ENCODE measurements at places on chromosomes 6 and 20. TPM values are rescaled to one million over a fixed set of nuclear protein-coding genes. Genes with fewer than 3 reads are reported as not detected.
A peak's percentile ranks its signal among the peaks of the same experiment; 100 is the strongest.

DNA sequence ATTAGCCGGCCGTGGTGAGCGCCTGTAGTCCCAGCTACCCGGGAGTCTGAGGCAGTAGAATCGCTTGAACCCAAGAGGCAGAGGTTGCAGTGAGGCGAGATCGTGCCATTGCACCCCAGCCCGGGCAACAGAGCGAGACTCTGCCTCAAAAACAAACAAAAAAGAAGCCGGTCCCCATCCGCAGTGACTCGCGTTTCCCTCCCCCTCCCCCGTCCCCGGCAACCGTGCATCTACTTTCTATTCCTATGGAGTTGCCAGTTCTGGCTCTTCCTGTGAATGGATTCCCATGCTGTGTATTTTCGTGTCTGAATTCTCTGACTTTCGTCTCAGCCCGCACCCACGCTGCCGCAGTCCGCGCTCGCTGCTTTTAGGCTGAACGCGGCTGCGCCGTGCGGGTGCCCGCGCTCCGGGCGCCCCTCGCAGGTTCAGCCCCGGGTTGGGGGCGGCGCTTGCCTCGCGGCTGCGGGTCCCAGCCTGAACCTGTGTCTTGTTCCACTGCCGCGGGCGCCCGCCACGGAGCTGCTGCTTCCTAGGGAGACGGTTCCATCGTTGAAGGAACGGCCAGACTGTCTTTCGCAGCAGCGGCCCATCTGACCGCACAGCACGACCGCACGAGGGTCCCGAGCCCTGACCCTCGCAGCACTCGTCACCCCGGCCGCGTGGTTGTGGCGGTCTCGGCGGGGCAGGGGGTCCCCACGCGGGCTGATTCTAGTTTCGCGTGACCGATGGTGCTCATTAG is 1.1 kb upstream of the MRGBP start:
- ATAC-seq: no peak

DNA sequence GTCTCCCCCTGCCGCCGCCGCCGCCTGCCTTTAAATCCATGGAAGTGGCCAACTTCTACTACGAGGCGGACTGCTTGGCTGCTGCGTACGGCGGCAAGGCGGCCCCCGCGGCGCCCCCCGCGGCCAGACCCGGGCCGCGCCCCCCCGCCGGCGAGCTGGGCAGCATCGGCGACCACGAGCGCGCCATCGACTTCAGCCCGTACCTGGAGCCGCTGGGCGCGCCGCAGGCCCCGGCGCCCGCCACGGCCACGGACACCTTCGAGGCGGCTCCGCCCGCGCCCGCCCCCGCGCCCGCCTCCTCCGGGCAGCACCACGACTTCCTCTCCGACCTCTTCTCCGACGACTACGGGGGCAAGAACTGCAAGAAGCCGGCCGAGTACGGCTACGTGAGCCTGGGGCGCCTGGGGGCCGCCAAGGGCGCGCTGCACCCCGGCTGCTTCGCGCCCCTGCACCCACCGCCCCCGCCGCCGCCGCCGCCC is 474 bp downstream of the CEBPB start:
- ATAC-seq: peak; percentile 24

DNA sequence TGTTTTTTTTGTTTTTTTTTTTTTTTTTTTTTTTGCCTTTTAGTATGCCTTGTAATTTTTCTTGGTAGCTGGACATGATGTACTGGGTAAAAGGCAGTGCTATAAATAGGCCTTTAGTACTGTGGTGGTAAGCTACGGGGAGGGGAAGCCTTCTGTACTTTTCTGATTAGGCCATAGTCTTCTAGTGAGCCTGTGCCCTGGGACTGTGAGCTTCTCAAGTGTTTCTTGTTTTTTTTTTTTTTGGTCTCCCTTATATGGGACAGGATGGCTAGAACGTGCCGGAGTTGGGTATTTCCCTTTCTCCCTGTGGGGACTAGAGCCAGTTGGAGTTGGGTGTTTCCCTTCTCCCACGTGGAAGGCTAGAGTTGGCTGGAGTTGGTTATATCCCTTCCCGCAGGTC is 59.4 kb upstream of the PRELID3B start:
- no peak for ATAC-seq

GHRH gene
- total RNA-seq: not detected
